Cerebellar nuclear complex (tissue), 1 donor: ENCODE measurements at places on chromosomes 4 and X.

DNA sequence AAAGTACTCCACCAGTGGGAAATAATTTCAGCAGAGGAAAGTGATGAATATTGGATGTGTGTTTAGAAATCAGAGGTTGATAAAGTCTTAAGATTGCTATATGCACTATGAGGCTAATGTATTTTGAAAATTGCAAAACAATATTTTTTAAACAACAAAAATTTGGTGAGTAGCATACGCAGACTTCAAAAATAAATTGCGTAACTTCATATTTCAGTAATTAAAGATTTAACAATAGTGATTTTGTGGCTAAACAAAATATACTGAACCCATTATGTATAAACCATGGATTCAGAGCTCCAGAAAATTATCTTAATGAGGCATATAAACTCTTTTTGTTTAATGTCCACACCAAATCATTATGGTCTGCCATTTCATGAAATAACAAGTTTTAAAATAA, 3.3 kb upstream of the TAPT1 start:
- DNase-seq: no peak

- DNase-seq: peak; percentile 1
Observed at GRCh38 chrX:13376857-13377549, 57.1 kb upstream of the ATXN3L start.

GRCh38 chrX:19064175-19064574, 58.1 kb downstream of the ADGRG2 start:
- DNase-seq: no peak

GRCh38 chrX:110381216-110381615, 22.6 kb downstream of the RTL9 start:
- no peak for DNase-seq

DNA sequence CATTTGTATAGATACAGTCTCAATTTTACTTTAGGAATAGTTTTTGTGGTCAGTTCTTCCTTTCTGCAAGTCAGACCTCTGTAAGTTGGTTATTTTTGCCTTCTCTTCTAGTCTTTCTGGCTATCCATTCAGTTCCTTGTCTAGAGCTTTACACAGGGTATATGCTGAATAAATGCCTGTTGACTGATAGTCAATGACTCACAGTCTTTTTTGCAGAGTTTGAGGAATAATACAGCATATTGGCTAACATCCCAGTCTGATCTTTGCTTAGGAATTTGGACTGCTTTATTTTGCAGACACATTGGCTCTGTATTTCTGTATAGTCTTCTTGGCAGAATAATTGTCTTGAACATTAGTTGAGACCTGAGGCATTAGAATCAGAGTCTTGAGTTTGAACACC, 132.4 kb downstream of the MAGEC1 start:
- DNase-seq: no peak

GRCh38 chr4:184647266-184648053, 1.8 kb downstream of the CASP3 start:
- no peak for DNase-seq

DNA sequence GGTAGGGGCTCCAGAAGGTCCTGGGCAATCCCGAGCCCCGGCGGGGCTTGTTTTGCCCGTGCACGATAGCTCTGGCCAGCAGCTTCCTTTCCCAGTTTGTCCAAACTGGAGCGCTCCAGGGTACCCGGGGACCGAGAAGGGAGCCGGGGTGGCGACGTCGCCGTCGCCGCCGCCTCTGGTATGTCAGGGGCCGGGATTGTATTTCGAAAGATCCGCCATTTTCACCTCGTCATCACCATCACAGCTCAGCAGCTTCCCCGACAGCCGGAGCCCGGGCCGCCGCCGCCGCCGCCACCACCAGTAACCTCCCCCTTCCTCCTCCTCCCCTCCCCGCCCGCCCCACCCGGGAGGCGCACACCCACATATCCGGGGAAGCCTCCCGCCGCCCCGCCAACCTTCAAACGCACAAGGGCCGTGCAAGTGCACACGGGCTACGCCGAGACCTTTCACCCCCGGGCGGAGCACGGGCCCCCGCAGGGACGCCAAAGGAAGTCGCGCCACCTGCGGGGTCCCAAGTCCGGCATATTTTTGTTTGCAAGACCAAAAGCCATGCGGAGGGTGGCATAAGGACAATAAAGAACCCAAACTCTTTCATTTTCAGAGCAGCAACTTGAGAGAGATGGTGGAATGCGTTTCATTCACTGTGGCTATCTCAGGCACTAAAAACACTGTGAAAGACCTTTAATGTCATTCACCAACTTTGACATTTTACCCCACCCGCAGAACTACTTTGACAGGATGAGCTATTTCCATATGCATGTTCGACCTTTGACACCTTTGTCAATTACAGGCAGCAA, at the start of gene LIN54:
TSS of gene LIN54 (minus strand) at position 302 of the 797 bp plus-strand sequence. CDS start 25,979 bp downstream, outside the sequence.
- no peak for DNase-seq
